ENCODE measurements at places on chromosomes 11 and 22.

DNA sequence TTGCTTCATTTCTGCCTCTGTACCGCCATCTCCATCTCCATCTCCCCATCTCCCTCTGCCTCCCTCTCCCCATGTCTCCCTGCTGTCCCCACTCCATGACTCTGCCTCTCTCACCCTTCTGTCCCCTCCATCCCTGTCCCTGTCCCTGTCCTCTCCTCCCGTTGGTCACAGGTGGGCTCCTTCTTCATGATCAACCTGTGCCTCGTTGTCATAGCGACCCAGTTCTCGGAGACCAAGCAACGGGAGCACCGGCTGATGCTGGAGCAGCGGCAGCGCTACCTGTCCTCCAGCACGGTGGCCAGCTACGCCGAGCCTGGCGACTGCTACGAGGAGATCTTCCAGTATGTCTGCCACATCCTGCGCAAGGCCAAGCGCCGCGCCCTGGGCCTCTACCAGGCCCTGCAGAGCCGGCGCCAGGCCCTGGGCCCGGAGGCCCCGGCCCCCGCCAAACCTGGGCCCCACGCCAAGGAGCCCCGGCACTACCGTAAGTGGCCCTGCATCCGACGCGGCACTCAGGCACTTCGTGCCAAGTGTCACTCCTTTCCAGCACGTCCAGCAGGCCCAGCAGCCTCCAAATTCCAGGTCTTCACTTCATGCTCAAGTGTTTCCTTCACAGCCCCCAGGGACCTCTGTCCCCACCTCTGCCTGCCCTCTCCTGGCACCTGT is 76.0 kb downstream of the CACNA1I start:
- no peak for DNase-seq

DNA sequence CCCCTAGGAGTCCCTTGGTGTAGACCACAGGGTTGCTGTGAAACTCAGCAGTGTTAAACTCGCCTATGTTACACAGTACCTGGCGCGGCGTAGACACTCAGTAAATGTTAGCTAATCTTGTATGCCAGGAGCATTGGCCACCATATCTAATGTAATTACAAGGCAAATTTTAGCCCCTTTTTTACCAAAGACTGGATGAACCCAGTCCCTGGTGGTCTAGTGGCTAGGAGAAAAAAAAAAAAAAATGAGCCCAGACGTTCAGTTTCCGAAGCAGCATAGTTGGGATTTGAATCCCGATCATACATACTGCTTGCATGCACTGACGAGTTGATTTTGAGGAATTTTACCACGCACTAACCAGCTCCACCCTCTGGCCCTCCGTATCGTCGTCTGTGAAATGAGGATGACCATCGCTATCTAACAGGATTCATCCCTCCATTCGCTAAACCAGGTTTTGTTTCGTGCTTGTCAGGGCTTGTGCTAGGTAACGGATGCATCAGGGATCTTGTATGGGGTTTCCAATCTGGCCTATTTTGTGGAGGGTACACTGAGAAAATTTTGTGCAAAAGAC is 688 bp downstream of the PTS start:
- DNase-seq: no peak

DNA sequence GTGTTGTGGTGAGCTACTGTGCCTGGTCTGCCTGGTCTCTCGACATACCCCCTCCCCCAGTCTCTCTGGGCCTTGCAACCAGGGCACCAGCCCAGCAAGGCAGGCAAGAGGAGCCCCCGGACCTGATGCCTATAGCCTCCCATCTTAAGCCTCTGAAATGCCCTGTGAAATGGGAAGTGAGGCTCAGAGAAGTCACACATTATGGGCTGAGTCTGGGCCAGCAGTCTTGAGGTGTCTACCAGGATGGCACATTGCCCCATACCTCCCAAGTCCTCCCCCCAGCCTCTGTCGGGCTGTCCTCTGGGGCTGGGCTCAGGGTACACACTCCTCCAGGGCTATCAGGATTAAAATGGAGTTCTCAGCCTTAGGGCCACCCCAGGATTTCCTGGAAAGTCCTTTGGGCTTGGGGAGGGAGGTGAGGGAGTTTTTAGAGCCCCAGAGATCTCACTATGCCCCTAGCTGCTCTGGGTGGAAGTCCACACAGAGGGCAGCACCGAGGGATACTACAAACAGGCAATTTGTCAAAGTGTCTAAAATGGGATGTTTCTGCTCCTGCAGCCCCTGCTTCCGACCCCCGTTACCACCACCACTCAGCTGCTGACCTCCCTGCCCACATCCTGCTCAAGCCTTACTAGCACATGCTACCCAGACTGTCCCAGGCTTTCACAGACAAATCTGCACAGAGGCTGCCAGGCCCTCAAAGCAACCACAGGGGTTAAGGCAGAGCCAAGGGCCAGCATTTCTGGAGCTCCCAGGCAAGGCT is 3.1 kb upstream of the SH3BP1 start:
- peak; percentile 57 for DNase-seq

- DNase-seq: peak; percentile 18
Observed at GRCh38 chr11:45332276-45332934, 46.3 kb upstream of the SYT13 start.

DNA sequence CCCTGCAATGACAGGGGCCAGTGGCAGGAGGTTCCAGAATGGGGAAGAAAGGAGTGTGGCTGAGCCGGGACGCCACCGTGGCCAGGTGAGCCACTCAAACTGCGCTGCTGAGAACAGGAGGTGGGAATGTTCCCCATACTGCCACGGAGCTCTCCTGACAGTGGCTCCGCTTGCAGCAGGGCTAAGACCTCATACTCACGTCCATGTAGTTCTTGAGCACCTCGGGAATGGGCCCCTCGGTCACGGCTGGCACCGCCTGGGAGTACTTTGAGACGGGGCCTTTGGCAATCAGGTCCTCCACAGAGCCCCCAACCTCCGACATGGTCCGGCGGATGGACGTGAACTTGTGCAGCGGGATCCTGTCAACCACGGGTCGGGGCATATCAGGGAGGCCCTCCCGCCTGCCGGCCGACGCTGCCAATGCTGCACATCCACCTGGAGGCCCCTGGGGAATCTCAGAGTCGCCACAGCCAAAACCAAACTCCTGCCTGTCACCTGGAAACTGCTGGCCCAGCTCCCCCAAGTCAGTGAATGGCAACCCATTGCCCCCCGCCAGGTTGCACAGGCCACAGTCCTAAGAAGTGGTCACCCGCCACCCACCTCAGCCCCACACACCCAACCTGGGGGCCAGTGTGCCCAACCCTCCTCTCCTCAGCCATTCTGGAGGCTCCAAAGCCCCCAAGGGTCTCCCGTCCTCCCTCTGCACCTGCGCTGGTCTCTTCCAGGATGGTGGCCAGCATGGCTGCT is 2.4 kb downstream of the CTSD start:
- no peak for DNase-seq

DNA sequence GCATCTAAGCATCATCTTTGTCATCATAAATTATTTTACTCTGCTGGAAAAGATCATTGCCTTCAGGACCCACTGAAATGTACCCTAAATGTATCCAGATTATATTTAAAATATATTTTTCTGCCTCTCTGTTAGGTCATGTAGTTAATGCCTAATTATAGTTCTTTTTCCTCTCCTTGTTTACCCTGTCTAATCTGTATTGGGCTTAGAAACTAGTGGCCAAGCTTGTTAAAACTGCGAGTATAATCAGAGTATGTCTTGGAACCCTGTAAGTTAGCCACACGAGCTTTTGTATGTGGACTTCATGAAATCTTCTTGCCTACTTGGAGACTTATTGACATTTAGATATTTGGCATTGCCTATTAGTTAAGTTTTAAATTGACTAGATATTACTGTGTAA is 55.6 kb downstream of the ARFGAP2 start:
- DNase-seq: no peak

- DNase-seq: no peak
Observed at GRCh38 chr11:44702889-44703288, 23.9 kb upstream of the TSPAN18 start.

- DNase-seq: no peak
Observed at GRCh38 chr22:25406510-25407210, 157.8 kb upstream of the GRK3 start.

Data from stimulated activated naive CD8-positive, alpha-beta T cell treated with anti-CD3 and anti-CD28 coated beads, Interleukin-15, amount 100 ng/mL, for 72 hours (primary cell).